ENCODE measurements at places on chromosomes 12 and 14.

DNA sequence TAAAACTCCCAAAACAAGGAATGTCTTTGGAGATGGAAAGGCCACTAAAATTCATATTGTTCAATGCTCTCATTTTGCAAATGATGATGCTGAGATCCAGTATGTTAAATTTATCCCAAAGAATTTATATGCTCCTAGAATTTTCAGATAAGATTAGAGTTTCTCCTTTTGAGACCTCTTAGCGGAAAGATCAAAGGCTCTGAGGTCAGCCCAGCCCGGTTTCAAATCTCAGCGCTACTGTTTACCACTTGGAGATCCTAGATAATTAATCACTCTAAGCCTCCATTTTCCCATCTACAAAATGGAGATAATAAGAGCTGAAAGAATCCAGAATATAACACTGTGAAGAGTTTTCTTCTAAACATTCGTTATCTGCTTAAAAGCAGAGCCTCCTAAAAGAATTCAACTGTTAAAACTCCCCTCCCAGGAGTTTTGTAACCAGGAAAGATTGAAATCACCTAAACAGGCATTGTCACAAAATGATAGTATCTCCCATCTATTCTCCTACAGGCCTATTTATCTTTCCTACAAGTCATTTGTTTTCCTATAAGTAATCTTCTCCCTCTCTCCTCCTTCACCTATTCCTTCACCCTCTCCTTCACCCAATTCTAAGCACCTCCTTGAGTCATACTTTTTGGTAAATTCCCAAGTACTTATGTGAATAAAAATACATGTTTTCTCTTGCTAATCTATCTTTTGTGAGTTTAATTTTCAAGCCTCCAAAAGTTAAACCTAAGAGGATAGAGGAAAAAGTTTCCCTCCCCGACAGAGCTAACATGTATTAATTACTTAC lies 16.7 kb downstream of the DUSP6 start:
- DNase-seq: no peak

GRCh38 chr14:58488550-58488949 lies 61.0 kb downstream of the KIAA0586 start:
- DNase-seq: no peak

GRCh38 chr14:42715316-42715715 lies 1108.6 kb downstream of the LRFN5 start:
- DNase-seq: no peak

DNA sequence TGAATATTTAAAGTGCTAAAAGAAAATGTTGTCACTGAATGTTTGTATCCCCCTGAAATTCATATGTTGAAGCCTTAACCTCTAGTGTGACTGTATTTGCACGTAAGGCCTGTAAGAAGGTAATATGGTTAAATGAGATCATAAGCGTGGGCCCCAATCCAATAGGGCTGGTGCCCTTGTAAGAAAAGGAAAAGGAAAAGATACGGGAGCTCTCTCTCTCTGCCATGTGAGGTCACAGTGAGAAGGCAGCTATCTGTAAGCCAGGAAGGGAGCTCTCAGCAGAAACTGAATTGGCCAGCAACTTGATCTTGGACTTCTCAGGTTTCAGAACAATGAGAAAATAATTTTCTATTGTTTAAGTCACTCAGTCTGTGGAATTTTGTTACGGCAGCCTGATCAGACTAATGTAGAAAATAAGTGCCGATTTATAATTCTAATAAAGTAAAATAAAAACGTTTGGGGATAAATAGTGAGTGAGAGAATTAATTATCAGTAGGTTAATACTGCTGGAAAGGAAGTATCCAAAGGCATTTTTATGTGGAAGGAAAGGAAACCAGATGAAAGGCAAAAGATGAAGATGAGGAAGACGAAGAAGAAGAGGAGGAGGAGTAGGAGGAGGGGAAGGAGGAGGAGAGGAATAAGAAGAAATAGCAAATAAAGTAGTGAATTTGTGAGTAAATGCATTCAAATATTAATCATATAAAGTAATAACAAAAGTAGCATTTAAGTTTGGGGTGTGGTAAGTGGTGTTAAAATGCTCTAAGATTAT lies 188.5 kb upstream of the KRR1 start:
- DNase-seq: no peak

DNA sequence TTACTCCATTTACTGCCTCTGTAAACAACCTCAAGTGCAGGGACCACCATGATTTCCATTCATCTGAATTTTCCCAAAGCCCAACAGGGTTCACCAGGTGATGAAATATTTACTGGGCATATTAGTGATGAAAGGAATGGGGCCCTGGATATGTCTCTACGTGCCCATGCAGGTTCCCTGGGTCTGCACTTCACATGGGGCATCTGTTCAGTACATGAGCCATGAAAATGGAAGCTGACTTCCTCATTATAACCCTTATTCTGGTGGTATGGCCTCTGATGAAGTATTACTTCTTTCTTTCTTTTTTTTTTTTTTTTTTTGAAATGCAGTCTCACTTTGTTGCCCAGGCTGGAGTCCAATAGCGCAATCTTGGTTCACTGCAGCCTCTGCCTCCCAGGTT lies 26.5 kb upstream of the CORO1C start:
- no peak for DNase-seq

GRCh38 chr12:43882578-43883178 lies 46.8 kb downstream of the TMEM117 start:
- no peak for DNase-seq

GRCh38 chr12:127383281-127383680 lies 883.7 kb upstream of the TMEM132C start:
- no peak for DNase-seq
